ENCODE measurements at places on chromosomes 2 and 18.
A peak's percentile ranks its signal among the peaks of the same experiment; 100 is the strongest.

DNA sequence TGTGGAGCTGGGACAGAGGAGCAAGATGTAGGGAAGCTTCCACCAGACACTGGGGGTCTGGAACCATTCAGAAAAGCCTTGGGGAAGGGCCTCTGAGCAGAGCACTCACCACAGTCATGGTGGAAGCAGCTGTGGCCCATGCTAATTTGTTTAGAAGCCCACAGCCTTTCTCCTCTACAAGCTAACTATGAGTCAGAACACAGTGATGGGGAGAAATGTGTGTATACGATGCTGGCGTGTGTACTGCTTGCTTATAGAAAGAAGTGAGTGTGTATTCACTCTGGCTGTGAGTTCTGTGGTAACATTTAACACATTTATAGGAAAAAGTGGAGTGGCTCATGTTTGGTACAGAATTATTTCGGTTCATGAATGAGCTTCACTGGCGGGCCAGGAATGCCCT lies 157.0 kb upstream of the ACAA2 start:
- no peak for DNase-seq

DNA sequence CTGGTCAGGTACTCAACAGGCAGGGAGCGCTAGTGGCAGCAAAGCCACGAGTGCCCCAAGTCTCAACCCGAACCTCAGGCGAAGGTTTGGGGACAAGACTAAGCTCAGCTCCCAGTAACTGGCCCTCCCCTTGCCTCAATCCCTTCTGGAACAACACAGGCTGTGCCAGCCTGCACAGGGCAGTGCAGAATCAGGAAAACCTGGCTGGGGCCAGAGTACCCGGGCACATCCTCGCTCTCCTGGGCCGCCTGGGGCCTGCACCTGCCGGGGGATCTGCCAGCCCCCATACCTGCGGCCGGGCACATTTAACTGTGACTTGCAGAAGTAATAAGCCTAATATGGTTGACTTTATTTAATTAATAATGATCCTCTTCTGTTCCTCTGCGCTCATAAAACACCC lies 60.6 kb downstream of the GBX2 start:
- DNase-seq, result no peak

GRCh38 chr2:219570194-219570923 lies 980 bp downstream of the OBSL1 start:
- no peak for DNase-seq

DNA sequence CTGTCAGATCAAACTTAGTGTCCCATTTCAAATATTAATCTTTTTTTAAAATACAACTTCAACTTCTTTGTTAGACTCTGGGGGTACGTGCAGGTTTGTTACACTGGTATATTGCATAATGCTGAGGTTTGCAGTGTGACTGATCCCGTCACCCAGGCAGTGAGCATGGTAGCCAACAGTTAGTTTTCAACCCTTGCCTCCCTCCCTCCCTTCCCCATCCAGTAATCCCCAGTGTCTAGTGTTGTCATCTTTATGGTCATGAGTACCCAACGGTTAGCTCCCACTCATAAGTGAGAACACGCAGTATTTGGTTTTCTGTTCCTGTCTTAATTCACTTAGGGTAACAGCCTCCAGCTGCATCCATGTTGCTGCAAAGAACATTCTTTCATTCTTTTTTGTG lies 23.9 kb downstream of the NOL10 start:
- no peak for DNase-seq

- DNase-seq, result no peak
Measured at GRCh38 chr2:112529757-112530156, 12.5 kb upstream of the POLR1B start.

DNA sequence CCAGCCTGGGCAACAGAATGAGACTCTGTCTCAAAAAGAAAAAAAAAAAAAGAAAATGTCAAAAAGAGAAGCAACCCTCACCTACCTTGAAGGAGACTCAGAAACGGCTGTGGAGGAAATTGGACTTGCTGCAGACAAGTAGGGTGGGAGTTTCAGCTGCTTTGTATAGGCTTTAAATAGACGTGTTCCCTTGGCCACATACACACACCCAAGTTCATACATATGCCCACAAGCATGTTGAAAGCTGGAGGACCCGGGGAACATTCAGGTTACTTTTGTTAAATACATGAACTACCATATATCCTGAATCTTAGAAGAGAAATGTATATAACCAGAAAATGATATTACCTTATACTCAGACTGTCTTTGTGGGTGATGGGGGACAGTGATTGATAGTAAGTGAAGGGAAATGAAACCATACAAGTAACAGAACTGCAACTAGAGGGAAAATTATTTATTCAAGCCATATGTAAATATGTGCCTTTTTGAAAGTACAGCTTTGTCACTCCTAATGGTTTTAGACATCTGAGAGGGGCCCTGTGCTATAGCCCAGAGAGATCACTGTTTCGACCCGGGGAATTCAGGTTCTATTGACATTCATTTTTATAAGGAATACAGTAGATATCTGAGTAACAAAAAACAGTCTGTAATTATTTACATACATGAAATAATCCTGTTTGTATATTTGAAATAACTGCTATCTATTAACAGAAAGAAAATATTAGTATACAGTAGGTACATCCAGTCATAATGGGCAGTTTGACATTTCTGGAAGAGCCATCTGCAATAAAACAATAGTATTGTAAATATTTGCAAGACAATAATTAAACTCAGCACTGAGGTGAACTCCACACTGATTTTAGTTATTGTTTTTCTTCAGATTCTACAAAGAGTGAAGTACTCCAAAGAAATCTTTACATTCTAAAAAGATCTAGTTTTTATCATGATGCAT lies 48.0 kb upstream of the TGIF1 start:
- DNase-seq, result no peak

DNA sequence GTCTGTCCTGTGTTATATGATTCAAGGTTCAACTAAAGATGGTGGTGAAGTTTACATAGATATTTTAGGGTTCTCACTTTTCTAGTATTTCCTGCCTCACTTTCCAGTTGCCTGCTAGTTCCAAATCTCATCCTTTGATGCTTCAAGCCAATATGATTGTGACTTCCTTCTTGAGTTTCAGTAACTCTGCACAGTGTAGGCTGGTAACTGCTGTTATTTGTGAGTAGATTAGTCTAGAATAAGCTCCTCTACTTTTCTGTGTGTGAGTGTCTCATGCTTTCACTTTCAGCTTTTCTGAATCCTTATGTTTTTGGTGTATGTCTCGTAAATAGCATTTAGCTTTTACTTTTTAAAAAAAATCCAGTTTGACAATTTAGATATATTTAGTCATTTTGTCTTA lies 42.6 kb downstream of the GALNT1 start:
- no peak for DNase-seq

DNA sequence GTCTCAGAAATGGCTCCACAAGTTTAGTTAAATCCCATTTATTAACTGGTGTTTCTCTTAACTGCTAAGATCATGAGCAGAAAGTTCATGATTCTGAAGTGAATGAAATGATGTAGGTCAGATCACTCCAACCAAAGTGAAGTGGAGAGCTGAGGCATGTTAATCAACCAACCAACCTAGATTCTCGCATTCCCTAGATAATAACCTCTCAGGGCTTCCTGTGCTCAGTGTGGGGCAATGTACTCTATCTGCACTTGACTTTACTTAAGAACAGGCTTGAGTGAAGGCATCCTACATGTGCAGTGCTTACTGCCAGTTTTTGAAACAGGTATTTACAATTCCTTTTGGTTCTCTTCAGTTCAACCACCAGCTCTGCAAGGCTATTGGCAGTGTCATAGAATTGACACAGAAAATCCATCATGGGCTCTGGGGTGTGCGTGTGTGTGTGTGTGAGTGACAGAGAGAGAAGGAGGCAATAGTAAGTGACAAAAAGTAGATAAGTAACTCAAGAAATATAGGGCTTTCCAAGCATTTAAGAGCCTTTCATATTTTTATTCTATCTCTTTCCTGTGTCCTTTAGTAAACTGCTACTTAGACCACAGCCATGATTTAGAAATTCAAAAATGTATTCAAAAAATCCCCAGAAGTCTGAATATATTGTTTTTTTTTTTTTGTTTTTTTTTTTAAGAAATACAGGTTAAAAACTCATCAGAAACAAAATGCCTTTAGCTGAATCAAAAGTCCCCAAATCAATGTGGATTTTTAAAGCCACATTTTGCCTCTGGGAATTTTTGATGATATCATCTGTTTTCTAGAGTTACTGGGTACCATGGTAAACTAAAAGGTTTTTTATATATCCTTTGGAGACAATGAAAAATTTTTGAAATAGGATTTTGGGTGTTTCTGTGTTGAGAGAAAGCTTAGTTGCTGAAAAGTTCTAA lies 28.6 kb downstream of the DOCK10 start:
- no peak for DNase-seq

DNA sequence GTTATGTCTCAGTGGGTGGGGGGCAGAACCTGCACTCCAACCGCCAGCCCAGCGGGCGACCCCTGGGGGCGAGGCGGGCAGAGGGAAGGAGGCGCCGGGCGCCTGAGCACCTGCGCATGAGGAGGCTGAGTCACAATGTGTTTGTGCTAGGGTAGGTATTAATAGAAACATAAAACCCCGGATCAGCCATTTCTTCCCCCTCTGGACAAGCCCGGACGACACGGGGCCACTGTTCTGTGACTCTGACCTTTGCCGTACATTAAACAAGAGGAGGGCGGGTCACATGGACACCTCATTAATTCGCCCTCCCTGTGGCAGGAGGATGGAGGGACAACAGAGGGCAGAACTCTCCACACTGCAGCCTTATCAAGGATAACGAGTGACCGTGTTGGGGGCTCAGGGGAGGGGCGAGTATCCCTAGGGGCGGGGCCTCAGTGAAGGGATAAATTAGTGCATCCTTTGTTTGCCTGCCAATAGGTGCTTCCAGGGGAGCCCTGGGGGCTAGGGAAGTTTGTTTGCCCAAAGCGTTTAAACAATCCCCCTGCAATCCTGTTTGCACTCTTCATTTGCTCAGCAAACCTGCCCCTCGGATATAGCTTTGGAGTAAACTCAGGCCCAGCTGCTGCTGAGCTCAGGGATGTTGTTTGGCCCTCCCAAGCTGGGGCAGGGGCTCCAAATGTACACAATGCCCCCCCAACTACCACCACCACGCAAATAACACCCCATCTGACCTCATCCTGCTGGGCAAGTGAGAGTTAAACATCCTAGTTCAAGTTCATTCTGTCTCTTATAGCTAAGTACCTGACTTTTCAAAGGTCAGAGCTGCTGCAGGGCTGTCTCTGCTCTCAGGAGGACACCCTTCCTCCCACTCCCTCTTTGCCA lies 171.2 kb upstream of the GLI2 start:
- DNase-seq, result no peak

DNA sequence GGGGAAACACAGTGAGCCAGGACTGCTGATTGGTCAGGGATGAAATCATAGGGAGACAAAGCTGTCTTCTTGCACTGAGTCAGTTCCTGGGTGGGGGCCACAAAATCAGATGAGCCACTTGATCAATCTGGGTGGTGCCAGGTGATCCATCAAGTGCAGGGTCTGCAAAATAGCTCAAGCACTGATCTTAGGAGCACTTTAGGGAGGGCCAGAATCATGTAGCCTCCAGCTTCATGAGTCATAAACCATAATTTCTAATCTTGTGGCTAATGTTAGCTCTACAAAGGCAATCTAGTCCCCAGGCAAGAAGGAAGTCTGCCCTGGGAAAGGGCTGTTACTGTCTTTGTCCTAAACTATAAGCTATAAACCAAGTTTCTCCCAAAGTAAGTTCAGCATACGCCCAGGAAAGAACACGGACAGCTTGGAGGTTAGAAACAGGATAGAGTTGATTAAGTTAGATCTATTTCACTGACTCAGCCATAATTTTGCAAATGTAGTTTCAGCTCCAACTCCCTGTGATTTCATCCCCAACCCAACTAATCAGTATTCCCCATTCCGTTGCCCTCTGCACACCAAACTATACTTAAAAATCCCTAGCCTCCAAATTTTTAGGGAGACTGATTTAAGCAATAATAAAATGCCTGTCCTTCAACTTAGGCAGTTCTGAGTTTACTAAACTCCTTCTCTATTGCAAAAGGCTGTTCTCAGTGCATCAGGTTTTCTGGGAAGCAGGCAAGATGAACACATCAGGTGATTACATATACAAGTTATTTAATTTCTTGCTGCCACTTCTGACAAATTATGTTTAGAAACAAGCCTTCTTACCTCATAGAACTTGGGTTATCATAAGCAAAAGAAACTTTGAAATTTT lies 226.9 kb upstream of the SPOPL start:
- DNase-seq, result no peak

- DNase-seq, result no peak
Measured at GRCh38 chr18:22765896-22766295, 167.2 kb upstream of the RBBP8 start.

DNA sequence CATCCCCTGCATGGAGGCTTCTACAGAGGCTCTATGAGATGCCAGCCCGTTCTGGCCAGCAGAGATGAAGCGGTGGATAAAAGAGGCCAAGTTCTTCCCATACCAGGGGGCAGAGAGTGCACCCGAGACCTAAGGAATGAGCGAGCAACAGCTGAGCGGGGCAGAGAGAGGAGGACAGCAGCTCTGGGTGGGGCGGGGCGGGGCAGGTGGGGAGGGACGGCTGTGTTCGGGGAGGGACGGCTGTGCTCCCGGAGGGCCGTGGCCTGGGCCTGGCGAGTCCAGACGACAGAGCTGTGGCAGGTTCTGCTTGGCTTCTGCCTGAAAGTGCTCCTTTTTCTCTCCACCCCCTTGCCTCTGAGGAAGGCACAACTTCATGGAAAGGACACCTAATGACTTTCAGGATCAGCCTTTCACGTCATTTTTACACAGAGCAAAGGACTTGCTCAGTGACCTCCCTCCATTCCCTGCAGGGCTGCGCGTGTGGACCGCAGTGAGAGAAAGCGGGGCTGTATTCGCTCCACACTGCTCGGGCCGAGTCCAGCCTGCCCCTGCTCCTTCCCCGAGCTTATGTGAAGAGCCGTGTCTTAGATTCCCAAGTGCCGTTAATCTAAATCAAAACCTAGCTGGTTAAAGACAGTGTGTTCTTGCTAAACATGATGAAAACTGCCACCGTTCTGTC lies 232.9 kb downstream of the HDAC4 start:
- no peak for DNase-seq

GRCh38 chr2:32711219-32711618 lies 83.4 kb downstream of the TTC27 start:
- no peak for DNase-seq

- no peak for DNase-seq
Measured at GRCh38 chr18:35267809-35268208, 22.2 kb downstream of the ZSCAN30 start.

GRCh38 chr2:73268830-73269685 lies 15.2 kb downstream of the FBXO41 start:
- DNase-seq, result peak; percentile 76

DNA sequence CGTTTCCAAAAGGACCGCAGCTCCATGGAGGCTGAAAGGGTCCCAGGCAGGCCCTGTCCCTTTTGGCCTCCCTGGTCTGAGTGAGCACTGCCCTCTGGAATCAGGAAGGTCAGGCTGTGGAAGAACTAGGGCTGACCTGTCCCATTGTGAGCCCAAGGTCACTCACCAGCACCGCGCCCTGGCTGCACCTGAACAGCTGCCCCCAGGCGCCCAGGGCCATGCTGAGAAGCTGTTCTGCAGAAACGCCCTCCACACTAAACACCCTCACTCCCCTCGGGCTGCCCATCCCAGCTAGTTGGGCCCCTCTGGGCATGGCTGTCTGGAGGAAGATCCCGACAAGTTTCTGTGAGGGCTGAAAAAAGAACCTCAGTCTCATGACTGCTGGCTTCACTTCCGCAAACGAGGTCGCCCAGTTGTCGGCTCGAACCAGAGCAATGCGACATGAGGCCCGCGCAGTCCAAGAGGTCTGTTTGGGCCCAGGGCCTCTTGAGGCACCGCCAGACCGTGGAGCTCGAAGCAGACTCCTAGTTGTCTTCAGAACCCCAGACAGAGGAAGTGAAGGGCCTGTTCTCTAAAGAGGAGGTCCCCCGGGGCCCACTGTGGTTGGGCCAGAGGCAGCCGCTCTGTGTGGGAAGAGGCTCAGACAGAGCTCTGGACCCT lies 64.4 kb downstream of the INPP5D start:
- DNase-seq, result no peak

Measured in activated T-helper 1 cell treated with anti-CD3 and anti-CD28 coated beads, Interleukin-2, amount 50 U/mL, for 16 hours (primary cell).